Activated B cell treated with CpG ODN at 0.5 μM for 24 hours (primary cell): ENCODE measurements at places on chromosomes 7 and 10. TPM values are rescaled to one million over a fixed set of nuclear protein-coding genes. Genes with fewer than 3 reads are reported as not detected.

Gene MMRN2
- 0.27 and 0.29 TPM in 2 replicates for total RNA-seq

DNA sequence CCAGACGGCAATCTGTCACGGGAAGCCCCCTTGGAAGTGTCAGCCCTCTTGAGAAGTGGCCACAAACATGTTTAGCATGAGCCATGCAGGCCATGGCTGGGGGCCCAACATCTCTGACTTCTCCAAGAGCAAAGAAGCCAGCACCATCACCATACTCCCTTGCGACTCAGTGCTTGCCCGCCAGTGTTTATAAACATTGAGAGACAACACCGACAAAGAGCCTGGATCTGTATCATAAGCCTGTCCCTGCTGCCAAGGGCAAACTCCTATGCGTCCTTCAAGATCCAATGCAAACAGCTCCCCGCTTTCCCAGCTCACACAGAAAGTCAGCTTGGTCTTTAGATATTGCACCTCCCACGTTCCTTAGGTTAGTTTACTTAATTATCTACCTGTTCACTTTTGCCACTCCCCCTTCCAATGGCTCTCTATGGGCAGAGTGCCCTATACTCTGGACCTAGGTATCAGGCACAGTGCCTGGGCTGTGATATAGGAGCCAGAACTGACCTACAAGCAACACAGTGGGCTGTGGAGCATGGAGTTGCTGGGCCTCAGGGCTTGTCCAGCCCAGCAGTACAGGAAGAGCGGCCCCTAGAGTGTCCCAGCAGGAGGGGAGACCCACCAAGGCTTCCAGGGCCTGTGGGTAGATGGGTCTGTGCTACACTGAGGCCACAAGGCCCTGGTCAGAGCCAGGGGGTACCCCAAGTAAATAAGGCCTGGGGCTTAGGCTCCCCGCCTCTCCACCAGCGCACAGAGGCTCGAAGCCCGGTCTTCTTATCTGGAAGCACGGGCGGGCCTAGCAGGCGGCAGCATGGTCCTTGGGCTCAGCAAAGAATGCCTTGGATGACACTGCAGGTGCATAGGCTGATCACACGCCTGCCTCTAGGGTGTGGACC is 37.7 kb downstream of the CAMK2B start:
- DNase-seq: peak; percentile 9

DNA sequence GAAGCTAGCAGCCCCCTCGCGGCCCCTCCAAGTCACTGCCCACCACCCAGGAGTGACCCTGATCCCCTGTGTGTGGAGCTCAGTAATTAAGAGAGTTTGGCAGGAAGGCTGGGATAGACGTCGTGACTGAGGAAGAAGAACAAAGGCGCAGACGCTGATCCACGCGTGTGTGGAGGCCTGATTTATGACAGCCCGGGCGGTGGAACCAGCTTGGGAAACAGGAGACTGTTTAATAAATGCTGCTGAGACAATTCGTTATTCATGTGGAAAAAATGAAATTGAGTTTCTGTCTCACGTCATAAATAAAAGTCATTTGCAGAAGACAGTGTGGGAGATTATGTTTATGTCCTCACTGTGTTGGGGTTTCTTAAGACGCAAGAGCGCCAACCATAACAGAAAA is 130.8 kb downstream of the ELFN1 start:
- DNase-seq: no peak

DNA sequence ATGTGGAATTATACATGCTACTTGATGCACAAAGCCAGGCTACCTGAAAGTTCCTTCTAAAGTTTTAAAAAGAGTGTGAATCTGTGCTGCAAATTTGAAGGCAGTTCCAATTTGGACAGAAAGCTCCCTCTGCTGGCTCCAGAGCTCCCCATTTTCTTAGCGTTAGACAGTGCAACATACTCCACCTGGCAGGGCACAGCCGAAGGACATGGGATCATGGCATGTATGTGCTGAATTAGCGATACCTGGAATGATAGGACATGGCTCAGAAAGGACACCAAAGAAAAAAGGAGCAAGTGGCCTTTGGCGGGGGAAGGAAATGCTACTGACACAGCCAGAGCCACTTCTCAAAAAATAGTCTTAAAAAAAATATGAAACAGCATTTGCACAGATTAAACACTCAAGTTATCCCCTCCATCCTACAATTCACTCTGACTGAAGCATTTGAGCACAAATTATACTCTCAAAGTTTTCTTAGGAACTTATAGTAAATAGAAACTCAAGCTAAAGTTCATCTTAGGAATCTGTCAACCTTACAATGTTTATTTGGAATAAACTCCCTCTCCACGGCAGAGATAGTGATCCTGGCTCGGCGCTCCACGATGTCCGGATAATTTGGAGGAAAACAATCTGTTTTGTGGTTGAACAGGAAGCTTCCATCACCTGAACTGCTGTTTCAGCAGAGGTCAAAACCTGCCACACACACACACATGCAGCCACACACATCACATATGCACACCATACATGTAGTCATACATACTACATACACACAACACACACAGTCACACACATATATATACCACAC is 80.0 kb downstream of the C7orf25 start:
- no peak for DNase-seq

DNA sequence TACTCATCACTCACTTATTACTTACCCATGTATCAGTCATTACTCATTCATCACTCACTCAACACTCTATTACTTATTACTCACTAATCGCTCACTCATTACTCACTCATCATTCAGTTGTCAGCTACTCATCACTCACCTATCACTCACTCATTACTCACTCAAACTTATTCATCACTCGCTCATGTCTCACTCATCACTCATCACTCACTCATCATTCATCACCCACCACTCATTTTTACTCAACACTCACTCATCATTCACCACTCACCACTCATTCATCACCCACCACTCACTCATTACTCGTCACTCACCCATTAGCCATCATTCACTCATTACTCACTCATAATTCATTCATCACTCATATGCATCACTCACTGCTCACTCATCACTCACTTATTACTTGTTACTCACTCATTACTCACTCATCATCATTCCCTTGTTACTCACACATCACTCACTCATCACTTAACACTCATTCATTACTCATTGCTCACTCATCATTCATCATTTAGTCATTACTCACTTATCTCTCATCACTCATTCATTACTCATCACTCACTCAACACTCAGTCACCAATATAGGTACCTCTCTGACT is 237.9 kb downstream of the ADARB2 start:
- DNase-seq: no peak

GRCh38 chr7:44107116-44107960 is 3.2 kb downstream of the AEBP1 start:
- DNase-seq: no peak

GRCh38 chr7:66016131-66016461 is 34.1 kb upstream of the GUSB start:
- no peak for DNase-seq
